Thoracic aorta (tissue), 2 donors: ENCODE measurements at places on chromosomes 5 and 9. TPM values are rescaled to one million over a fixed set of nuclear protein-coding genes. Genes with fewer than 3 reads are reported as not detected.

Gene CREBRF
- total RNA-seq = 43.5 TPM

Gene GRM6
- not detected for total RNA-seq

Gene ZCCHC10
- total RNA-seq = 40.0 TPM

Gene TARS1
- 74.1 TPM for total RNA-seq

Gene HSPA9
- 294 TPM for total RNA-seq

Gene PHF24
- total RNA-seq = 0.27 TPM

Gene HRH2
- 8.8 TPM for total RNA-seq

- H3K36me3 ChIP-seq = no peaks in the 10 kb centered on the region
- peaks cover 3% of the 10 kb centered on the region for H3K4me1 ChIP-seq
- H3K27me3 ChIP-seq = no peaks in the 10 kb centered on the region
- no peak for DNase-seq
These were observed 19.6 kb upstream of the FLT4 start for GRCh38 chr5:180668835-180669596.

DNA sequence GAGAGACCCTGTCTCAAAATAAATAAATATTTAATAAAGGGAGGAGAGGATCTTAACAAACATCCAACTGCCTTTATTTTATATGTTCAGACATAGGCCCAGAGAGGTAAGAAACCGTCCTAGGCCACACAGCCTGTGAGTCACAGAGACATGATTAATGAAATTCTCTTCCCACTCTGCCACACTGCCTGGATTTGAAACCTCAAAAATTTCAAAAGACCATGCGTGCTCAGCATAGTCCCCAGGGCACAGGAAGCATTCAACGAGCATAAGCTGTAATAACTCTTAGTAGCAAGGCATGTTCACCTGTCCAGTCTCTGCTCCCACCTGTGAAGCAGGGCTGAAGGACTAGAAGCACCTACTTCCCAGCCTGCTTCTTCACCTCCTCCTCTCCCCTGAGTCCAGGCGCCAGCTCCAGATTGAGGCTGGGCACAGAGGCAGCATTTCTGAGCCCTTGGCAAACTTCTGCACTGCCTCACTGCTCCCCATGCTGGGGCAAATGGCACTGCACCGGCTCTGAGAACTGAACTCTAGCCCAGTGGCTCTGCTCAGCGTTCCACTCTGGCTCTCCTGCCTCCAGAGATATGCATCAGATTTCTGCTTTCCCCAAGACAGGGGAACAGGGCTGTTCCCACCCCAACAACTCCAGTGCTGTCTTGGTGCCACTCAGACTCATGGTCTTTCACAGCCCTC, 1.1 kb downstream of the FAT2 start:
- no peaks in the 10 kb centered on the region for H3K27me3 ChIP-seq
- no peak for DNase-seq
- no peak overlapping the region for H3K27ac ChIP-seq
- H3K4me3 ChIP-seq = no peak overlapping the region
- no peaks in the 10 kb centered on the region for H3K36me3 ChIP-seq

DNA sequence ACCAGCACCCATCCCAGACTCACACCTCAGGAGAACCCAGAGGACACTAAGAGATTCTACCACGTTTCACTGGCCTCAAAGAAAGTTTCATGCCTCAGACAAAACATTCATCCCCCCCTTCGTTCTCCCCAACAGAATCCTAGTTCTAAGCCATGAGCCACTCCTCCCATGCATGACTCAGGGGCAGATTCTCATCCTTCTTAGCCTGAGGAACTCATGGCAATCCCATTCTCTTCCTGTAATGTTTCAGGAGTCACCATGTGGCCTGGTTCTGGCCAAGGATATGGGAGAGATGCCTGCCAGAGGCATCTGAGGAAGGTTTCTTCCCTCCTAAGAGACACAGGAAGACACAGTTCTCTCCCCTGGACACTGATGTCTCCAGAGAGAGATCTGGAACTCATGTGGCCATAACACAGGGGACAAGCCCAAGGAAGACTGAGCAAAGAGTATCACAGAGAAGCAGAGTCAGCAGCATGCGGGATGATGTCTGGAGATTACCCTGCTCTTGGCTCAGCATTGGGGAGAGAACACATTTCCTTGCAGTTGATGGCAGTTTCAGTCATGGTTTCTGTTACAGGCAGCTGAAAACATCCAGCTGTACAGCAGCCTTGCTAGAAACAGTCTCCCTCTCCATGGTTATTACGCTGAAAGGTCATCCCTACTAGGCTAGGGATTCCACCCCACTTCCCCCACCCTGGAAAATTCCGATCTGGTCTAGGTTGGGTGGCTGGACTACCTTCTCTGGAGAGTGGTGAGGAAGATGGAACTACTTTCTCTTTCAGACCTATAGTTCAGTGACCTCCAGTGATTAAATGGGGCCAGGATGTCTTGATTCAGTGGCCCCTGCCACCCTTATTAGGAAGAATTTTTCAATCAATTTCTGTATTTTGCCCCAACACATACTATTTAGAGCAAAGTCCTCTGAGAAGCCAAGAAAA, 115.4 kb downstream of the ZNF608 start:
- no peaks in the 10 kb centered on the region for H3K36me3 ChIP-seq
- DNase-seq = no peak
- no peaks in the 10 kb centered on the region for H3K27me3 ChIP-seq
- no peak overlapping the region for H3K4me3 ChIP-seq
- no peak overlapping the region for H3K27ac ChIP-seq
- no peaks in the 10 kb centered on the region for H3K4me1 ChIP-seq

DNA sequence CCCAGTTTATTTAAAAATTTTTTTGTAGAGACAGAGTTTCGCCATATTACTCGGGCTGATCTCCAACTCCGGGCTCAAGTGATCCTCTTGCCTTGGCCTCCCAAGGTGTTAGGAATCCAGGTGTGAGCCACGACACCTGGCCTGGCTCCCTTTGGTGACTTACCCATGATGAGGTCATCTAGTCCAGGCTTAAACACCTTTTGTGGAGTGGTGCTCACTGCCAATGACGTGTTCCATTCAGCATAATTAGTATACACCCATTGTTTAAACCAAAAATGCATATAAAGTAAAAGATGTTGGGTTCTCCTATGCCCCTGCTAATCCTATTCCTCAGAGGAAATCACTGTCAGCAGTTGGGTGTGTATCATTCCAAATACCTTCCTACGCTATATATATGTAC, 91.0 kb downstream of the HSPA4 start:
- no peaks in the 10 kb centered on the region for H3K36me3 ChIP-seq
- DNase-seq = no peak
- H3K27ac ChIP-seq = no peak overlapping the region
- no peaks in the 10 kb centered on the region for H3K27me3 ChIP-seq

DNA sequence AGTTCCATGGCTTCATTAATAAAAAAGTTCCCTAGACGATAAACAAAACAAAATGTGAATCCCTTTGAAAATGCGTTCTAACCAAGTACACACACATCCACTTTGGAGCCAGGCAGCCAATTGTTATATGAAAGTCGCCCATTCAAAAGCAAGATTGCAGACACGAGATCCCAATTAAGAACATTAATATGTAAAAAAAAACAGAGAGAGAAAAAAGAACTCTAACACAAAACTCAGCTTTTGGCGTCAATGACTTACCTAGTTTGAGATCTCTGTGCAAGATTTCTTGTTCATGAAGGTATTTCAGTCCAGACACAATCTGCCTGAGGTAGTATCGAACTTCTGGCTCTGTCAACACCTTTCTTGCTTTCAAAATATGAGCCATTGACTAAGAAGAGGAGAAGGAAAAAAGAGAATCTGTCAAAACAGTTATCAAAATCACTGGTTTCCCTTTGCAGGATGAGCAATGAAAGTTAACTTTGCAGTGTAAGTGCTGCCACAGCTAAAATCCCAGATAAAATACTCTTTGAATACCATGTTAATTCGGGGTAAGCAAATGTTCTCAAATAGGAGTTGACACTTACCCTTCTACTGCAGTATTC, 1.6 kb downstream of the PLK2 start:
- H3K36me3 ChIP-seq = peaks cover 12% of the 10 kb centered on the region
- H3K27ac ChIP-seq = peak overlapping the region; percentile 97
- peak overlapping the region; percentile 83 for H3K4me3 ChIP-seq
- peaks cover 53% of the 10 kb centered on the region for H3K4me1 ChIP-seq
- H3K27me3 ChIP-seq = no peaks in the 10 kb centered on the region
- DNase-seq = no peak

DNA sequence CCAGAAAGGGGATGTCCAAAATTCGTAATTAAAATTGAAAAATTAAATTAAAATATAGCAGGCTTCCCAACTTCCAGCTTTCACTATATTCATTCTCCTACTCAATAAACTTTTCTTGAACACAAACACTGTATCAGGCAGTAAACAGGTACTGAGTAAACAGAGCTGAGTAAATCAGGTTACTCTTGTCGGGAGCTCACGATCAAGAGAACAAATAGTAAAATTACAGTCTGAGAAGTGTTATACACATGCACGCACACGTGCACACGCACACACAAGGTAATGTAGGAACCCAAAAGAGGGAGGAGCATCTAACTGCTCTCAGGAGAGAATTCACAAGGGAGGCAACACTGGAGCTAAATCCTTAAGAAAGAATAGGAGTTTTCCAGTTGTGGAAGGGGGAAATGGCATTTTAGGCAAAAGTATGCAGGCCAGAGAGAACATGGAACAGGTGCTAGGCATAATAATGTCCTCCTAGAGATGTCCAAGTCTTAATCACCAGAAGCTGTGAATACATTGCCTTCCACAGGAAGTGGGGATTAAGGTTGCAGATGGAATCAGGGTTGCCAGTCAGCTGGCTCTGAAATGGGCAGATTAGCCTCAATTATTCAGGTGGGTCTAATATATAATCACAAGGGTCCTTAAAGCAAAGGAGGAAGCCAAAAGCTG, 598.8 kb upstream of the BRINP1 start:
- no peak overlapping the region for H3K4me3 ChIP-seq
- H3K27me3 ChIP-seq = no peaks in the 10 kb centered on the region
- H3K36me3 ChIP-seq = no peaks in the 10 kb centered on the region

GRCh38 chr5:32443541-32444430, 754 bp downstream of the ZFR start:
- no peak for DNase-seq
- peak overlapping the region; percentile 95 for H3K27ac ChIP-seq
- peaks cover 16% of the 10 kb centered on the region for H3K4me1 ChIP-seq

DNA sequence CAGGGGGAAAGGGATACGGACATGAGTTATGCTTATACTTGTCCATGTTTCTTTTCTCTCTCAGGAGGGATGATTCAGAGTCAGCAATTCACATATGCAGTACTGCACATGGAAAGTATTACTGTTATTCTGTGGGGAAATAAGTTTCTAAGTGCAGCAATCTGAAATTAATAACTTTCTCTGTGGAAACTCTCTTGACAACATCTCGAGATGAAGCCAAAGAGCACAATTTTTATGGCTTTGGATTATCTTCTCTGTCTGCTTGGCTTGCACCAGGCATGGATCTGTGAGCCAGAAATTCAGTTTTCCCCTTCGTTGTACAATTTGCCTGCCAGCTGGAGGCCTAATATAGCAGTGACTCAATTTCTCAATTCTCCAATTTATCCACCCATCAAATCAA, 2.5 kb upstream of the NDFIP1 start:
- no peaks in the 10 kb centered on the region for H3K36me3 ChIP-seq
- H3K4me1 ChIP-seq = peaks cover 41% of the 10 kb centered on the region
- H3K4me3 ChIP-seq = no peak overlapping the region
- no peak for DNase-seq
- H3K27me3 ChIP-seq = no peaks in the 10 kb centered on the region

DNA sequence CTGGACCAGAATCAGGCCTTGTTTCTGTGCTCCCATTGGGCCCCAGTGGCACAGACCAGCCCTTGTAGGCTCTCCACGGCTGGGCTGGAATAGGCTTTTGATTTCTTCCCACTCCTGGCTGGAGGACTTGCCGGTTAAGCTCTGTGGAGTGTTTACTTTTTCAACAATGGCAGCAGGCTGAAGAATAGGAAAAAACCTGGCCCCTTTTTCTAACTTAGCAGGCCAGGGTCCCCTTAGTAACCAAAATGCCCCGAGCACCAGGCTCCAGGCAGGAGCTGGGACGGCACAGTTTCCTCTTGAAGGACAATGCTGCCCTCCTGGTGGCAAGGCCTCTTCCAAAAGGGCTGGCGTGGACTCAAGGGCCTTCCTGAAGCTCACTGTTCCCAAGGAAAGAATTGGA, 230.3 kb downstream of the CRB2 start:
- H3K4me1 ChIP-seq = no peaks in the 10 kb centered on the region
- no peak overlapping the region for H3K4me3 ChIP-seq
- H3K36me3 ChIP-seq = no peaks in the 10 kb centered on the region

GRCh38 chr9:87223392-87224246, 274.0 kb upstream of the DAPK1 start:
- H3K27me3 ChIP-seq = no peaks in the 10 kb centered on the region
- DNase-seq = no peak
- peaks cover 20% of the 10 kb centered on the region for H3K4me1 ChIP-seq
- no peaks in the 10 kb centered on the region for H3K36me3 ChIP-seq
- no peak overlapping the region for H3K27ac ChIP-seq

DNA sequence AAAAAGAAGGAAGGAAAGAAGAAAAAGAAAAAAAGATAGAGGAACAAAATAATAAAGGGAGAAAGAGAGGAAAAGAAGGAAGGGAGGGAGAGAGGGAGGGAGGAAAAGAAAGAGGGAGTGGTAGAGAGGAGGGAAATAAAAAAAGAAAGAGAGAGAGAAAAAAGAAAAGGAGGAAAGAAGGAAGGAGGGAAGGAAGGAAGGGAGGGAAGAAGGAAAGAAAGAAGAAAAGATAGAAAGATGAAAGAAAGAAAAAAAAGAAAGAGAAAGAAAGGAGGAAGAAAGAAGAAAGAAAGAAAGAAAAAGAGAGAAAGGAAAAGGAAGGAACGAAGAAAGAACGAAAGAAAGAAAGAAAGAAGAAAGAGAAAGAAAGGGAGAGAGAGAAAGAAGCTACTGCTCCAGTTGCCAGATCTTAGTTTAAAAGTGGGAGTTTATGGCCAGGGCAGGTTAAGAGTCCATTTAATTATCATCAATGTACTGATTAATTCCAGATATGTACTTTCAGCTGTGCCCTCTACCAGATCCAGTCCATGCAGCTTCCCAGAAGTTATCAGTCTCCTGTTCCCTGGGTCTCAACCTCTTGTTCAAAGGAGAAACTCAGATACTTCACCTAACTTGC, 1378.5 kb upstream of the NUDT12 start:
- no peak overlapping the region for H3K4me3 ChIP-seq
- no peaks in the 10 kb centered on the region for H3K27me3 ChIP-seq
- no peaks in the 10 kb centered on the region for H3K36me3 ChIP-seq

GRCh38 chr5:137315109-137315508, 184.0 kb downstream of the SPOCK1 start:
- no peaks in the 10 kb centered on the region for H3K36me3 ChIP-seq
- DNase-seq = no peak
- H3K4me1 ChIP-seq = peaks cover 37% of the 10 kb centered on the region
- H3K4me3 ChIP-seq = no peak overlapping the region

DNA sequence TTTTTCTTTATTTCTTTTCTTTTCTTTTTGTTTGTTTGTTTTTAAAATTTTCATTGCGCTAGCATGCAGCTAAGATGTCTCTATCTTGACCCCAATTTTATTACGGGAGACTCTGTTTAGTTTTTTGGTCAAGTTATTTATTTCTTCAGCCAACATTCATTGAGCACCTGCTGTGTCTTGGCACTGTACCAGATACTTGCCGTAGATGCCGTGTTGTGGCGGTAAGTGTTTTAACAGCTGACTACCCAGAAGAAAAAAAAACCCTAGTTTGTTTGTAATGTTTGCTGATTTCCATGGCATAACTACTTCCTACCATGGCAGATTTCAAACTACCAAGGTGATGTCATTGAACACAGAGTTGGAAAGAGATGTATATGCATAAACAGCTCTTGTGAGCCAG, 65.0 kb downstream of the UGCG start:
- no peak overlapping the region for H3K27ac ChIP-seq
- no peak overlapping the region for H3K4me3 ChIP-seq
- H3K27me3 ChIP-seq = no peaks in the 10 kb centered on the region
- peaks cover 3% of the 10 kb centered on the region for H3K4me1 ChIP-seq
- DNase-seq = no peak
- no peaks in the 10 kb centered on the region for H3K36me3 ChIP-seq

GRCh38 chr9:90044710-90045151, 439.9 kb downstream of the GADD45G start:
- no peak for DNase-seq
- H3K36me3 ChIP-seq = no peaks in the 10 kb centered on the region
- no peak overlapping the region for H3K27ac ChIP-seq
